ENCODE measurements at places on chromosomes 16 and 17.
A peak's percentile ranks its signal among the peaks of the same experiment; 100 is the strongest.

DNA sequence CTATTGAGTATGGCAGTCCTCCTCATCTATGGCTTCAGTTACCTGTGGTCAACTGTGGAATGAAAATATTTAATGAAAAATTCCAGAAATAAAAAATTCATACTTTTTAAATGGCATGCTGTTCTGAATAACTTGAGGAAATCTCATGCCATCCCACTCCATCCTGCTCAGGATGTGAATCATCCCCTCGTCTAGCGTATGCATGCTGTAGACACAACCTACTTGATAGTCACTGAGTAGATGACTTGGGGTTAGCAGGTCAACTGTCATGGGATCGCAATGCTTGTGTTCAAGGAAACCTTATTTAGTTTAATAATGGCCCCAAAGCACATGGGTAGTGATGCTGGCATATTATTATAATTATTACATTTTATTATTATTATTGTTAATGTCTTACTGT is 4.8 kb upstream of the VAC14 start:
- no peak for DNase-seq

GRCh38 chr16:48182979-48183537 is 27.3 kb upstream of the ABCC12 start:
- DNase-seq = no peak

DNA sequence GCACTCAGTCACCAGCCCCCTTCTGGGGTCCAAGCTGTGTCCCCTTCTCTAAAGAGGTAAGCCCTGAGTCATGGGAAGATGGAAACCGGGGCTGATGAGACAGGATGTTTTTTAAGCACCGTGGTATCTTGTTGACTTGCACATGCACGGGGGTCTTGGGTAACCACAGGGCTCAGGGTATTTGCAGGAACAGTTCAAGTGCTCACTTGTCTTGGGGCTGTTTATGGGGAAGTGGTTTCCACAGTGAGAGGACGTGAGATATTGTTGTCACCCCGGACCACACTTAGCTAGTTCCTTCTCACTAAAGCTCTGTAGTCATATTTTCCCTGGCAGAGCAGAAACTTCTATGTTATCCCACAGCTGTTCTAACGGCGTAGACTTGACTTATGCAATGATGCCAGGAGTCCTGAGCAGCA is 7.7 kb downstream of the CCL3L1 start:
- DNase-seq = no peak

GRCh38 chr16:78362524-78363135 is 263.2 kb downstream of the WWOX start:
- no peak for DNase-seq

DNA sequence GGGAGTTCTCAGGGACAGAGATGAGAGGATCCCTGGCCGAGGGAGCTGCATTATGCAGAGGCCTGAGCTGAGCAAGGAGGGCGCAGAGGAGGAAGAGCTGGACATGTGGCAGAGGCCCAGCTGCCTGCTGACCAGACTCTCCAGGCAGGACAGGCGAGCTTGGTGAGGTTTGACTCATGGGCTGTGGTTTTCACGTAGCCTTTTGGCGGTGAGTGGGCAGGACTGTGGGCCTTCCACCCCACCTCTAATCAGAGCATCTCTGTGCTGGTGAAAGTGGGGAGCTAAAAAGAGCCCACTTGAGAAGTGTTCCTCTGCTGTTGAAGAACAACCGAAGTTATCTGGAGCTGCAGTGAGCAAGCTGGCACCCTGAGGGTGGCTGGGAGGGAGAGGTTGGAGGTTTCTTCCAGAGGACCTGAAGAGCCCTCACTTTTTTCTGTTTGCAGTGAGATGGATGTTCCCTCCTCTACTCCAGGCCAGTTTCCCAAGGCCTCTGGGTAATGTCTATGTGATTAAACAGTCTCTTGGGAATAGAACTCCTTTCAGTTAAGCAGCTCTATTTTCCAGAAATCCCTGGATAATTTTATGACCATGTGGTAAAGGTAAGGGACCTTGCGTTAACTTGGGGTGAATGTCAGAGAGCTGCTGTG is 11.9 kb downstream of the EPN2 start:
- no peak for DNase-seq

GRCh38 chr17:68457168-68457538 is at the start of gene WIPI1:
WIPI1 (minus strand) TSS chr17:68457496; CDS start chr17:68457421, 75 bp downstream.
- no peak for DNase-seq

GRCh38 chr17:27206447-27206846 is 87.5 kb upstream of the WSB1 start:
- DNase-seq = no peak

DNA sequence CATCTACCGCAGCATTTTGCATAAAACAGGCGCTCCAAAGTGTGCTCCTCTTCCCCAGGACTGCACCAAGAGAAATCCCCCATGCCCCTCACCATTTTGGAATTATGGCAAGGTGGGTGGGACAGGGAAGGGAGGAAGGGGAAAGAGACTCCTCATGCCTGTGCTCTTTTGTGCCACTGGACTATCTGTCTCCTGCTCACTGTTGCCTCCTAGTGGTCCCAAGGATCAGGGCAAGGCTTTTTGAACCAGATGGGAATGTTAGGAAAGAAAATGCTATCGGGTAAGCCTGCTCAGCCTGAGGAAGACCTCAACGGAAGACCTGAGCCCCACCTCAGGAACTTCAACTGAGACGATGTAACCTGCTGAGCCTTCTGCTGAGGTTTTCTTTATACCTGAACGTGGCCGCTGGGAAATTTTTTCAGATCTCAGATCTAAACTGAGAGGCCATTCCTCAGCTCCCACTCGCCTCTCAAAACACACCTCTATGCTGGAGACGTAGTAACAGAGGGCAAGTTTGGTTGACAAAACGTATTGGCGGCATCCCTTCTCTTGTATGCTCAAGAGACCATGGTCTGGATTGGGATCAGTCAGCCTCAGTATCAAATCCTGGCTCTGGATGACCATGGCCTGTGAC is 58.3 kb downstream of the SPACA3 start:
- DNase-seq = no peak

DNA sequence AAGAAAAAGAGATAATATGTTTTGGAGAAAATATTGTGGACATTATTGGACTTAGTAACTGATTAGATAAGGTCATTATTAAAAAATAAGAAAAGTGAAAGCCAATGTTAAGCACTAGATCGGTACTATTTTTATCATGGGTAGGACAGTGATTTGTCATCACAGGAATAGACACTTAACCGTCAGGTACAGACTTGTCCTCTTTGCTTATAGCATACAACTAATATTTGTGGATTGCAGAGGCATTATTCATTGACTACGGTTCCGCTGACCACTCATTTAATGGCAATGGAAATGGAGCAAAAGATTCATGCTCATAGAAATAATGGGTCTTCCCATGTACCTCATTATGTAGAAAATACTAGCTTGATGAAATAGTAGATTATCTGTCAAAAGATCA is 596.3 kb upstream of the CA10 start:
- DNase-seq = no peak

GRCh38 chr16:85376292-85377095 is 236.6 kb upstream of the GSE1 start:
- no peak for DNase-seq

DNA sequence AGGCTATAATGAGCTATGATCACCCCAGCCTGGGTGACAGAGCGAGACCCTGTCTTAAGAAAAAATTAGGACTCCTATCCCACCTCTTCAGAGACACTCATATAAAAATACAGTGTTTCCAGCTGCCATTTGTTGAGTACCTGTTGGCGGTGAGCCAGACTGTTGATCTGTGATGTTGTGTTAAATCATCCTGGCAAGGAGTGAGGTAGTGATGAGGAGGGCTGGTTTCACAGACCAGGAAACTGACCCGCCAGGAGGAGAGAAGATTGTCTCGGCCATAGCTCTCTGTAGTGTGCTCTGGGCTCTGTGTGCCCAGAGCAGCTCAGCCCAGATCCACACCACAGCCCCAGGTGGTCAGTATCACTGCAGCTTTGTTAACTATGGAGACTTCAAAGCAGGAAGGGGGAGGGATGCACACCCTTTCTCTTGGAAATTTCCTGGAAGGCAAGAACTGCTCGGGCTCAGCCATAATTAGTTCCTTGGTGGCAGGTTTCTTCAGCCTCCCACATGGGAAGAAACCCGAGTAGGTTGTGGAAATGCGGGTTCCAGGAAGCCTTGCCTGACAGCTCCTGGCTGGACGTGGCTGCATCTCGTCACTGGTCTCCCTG is 343.0 kb downstream of the SNX29 start:
- no peak for DNase-seq

DNA sequence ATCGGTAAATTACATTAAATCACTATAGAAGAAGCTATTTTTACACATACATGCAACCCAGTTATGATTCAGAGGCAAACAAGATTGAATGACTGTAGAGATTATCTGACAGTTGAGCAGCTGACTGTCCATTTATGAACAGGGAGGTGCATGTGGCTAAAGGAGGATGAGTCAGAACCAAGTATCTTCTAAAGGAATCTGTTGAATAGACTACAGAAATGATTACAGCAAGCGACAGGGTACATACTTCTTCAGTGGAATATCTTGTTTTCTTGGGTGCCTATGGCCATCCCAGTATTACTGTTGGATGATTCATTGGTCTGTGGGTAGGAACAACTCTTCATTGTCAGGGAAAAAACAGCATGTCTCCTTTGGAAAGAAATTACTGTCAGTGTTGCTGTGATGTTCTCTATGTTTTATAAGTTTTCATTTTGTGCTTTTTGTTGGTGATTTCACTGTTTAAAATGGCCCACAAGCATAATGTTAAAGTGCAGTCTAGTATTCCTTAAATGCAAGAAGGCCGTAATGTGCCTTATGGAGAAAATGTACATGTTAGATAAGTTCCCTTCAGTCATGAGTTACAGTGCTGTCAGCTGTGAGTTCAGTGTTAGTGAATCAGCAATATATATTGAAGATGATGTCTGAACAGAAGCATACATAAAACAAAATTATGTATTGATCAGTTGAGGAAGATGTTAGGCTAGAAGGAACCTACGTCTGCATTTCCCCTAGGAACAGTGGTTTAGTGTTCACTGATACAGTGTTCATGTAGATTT is 27.0 kb downstream of the CBFB start:
- DNase-seq = no peak

DNA sequence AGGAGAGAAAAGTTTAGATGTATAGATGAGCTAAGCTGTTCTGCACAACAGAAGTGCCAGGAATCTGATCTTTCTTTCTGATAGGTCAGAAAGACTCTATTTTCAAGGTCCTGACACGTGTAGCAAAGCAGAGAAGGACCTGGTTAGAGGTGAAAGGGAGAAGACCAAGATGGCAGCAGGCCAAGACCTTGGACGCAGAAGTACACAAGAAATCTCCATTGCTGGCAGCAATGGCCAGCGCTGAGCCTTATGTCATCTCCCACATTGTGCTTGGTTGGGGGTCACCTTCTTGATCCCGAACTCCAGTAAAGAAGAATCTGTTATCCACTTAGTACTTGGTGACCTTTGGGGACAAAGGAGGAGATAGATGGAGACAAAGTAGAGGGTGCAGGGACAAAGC is 41.8 kb upstream of the AKAP1 start:
- no peak for DNase-seq

DNA sequence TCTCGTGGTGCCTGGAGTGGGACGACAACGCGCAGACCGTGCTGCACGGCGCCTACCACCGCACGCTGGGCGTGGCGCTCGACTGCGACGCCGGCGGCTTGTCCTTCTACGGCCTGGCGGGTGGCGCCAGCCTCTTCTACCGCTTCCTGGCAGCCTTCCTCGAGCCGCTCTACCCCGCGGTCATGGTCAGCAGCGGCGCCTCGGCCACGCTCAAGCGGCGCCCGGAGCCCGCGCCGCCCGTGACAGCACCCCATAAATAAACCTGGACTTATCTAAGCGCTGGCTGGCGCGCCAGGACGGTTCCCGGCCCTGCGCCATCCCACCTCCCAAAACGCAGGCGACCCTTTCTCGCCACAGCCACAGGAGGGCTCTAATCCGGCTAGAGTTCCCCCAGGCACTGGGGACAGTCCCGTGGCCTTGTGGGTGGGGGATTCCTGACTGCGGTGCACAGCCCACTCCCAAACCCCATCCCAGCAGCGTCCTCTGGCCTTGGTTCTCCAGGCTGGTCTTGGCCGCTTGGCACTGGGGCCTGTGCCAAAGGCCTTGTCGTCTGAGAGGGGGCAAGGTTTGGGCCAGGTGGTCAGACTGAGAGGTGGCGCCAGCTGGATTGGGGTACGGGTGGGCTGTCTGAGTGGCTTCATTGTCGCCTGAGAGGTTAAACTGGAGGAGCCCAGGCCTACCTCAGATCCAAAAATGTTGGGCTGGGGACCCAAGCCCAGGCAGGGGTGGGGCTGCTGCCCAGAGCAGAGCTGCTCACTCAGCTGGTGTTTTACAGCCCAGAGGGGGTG is 10.1 kb upstream of the SLC16A5 start:
- DNase-seq = peak; percentile 35

GRCh38 chr17:58308985-58309917 is 19.3 kb downstream of the TSPOAP1 start:
- DNase-seq = no peak

DNA sequence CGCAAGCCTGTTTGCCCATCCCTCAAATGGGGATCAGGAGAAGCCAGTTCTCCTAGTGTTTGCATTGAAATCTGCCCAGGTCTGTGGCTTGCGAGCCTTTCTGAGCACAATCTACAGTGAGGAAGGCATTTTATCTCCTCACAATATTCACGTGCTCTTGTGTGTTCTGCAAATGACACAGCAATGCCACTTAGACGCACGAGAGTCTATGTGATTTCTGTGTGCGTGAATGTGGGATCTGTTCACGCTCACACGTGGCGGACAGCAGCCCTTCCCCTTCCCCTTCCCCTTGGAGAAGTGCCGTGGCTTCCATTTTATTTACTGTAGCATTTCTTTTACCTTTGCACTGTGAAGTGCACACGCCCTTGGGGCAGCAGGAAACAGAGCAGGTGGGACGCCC is 17.7 kb upstream of the CBFA2T3 start:
- no peak for DNase-seq

DNA sequence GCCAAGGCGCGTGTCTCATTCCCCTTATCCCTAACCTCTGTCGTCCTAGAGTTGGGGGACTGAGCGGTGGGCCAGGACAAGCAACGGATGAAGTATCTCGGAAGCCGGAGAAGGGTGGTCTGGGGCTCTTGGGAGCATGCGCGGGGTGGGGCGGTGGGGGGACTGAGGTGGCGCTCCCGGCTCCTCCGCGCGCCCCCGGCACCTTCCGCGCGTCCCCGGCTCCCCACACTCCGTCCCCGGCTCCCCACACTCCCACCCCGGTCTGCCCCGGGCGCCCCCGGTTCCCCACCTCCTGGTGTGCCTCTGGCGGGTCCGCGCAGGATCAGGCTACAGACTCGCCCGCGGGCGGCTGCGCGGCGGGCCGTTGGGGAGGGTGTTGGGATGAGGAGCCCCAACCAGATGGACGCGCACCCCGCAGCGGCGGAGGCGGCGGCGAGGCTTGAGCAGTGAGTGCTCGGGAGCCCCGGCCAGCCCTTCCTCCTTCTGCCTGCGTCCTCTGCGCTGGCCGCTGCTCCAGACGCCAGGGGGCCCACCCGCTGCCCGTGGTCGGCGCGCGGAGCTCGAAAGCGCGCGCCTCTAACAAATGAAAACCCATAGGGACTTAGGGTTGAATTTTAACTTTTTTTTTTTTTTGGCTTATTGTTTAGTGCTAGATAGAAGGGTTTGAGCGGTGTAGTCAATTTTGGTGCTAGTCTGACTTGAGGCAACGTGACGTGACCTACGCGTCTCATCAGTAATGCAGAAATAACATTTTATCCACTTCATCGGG is 5.6 kb upstream of the CRYM start:
- no peak for DNase-seq
